ENCODE measurements at places on chromosomes 6 and 20.
A peak's percentile ranks its signal among the peaks of the same experiment; 100 is the strongest.

DNA sequence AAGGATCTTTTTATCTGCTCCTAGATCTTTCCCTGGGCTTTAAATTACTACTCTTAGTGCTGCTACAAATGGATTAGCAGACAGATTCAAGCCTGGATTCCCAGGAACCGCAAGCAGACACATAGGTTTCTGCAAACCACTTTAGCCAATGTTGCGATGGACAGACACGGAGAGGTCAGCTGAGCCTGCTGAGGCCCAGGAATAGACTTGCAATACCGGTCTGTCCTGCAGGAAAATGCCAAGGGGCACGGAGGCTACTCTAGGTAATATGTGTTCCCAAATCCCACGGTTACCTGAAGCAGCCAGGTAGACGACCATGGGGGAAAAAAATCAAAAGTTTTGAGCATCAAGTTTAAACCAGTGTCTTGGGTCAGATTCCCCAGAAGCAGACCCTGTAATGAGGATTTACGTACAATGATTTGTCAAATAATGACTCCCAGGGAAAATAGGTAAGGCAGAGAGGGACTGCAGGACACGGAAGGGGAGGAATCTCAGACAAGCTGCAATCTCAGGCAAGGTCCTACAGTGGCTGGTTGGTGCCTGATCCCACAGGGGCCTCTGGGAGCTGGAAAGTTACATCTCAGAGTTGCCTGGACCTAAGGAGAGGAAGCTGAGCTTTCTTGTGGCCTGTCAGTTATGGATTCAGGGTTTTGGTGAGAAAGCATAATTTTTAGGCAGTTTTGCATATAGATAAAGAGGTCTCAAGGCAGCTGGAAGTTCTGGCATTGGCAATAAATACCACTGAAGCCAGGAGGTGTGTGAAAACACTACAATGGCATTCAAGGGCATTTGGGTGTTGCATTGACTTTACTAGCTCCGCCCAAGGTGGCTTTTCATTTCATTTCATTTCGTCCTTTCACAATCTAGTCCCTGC is 12.5 kb downstream of the OTOR start:
- DNase-seq: no peak

DNA sequence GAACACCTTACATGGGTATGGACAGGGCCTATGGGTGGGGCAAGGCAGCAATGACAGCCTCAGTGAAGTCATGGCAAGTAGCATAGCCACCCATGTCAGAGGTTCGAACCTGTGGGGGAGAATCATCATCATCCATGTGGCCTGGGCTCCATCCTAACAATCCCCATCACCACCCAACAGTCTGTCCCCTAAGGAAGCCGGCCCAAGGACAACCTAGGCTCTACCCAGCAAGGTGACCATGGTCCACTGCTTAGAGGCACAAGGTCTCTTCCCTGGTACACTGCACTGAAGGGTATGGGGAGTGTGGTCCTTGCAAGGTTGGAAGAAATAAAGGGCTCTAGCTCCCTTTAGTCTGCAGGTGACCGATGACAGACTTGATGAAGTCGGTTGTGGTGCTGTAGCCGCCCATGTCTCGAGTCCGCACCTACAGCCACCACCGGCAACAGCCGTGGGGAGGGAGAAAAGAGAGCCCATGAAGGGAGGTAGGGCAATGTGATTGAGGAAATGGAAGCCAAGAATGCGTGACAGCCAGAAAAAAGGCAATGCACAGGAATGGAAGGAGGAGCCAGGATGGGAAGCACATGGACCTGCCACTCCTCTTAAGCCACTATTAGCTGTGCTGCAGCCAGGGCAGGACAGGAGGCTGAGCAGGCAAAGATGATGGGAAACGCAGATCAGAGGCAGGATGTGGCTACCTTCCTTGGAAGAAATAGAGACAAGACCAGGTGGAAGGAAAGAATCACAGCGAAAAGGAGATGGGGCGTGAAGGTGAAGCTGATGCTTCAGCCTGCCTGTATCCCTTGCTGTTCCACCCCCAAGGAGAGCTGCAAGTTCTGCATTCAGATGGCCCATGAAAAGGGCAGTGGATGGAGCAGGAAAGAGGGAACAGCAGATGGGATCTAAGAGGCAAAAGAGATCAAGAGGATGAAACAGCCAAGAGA is 5.3 kb downstream of the IDH3B start:
- no peak for DNase-seq

DNA sequence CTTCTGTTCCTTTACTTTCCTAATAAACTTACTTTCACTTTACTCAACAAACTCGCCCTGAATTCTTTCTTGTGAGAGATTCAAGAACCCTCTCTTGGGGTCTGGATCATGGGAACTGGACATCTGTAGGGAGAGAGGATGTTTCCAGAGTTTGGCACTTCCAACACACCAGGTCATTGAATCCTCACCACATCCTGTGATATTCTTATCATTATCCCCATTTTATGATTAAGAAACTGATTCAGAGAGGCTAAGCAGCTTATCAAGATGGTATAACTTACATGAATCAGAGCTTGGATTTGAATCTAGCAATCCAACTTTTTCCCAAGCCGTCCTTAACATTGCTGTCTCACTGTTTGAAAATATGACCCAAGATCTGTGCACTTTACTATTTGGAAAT is 15.5 kb downstream of the PPIL6 start:
- DNase-seq: no peak

DNA sequence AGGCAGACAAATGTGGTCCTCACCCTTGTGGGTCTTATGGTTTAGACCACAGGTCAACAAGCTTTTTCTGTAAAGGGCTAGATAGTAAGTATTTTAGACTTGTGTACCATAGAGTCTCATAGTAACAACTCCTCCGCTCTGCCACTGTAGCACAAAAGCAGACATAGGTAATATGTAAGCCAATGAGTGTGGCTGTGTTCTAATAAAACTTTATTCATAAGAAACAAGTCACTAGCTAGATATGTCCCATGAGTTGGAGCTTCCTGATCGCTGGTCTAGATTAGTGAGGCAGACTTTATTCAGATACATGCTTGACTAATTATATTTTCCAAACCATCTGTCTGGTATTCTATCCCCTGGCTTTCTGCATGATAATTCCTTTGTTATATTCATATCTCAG is 196.4 kb upstream of the TSHZ2 start:
- no peak for DNase-seq

GRCh38 chr6:39389484-39389767 is 66.9 kb upstream of the KCNK16 start:
- no peak for DNase-seq

- DNase-seq: no peak
These were observed 18.4 kb downstream of the C6orf89 start for GRCh38 chr6:36904114-36904513.

- DNase-seq: no peak
These were observed 140.7 kb downstream of the ESR1 start for GRCh38 chr6:151948002-151948743.

- no peak for DNase-seq
These were observed 655.0 kb upstream of the HS3ST5 start for GRCh38 chr6:114997813-114998292.

- no peak for DNase-seq
These were observed 233.2 kb upstream of the SOX4 start for GRCh38 chr6:21360336-21360735.

DNA sequence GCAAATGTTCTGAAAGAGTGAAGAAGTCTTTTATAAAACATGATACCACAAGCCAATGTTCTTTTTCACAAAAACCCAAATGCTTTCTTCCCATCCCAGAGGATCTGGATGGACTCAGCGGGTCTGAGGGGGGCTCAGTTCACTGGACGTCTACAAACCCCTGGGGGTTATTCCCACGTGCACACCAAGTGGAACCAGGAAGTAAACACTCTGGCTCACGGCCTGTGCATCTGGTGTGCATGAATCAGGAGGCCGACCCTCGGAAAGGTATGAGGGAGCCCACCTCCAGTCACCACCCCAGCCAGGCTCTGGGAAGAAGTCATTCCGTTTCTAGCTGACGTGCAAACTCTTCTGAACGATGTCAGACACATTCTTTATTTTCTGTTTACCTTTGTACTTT is 252.2 kb downstream of the DLL1 start:
- DNase-seq: no peak

GRCh38 chr6:52984247-52984646 is 10.8 kb downstream of the GSTA4 start:
- DNase-seq: peak; percentile 5

GRCh38 chr20:51402201-51402600 is 140.3 kb downstream of the NFATC2 start:
- DNase-seq: peak; percentile 46

GRCh38 chr6:48184648-48185047 is 73.7 kb upstream of the PTCHD4 start:
- no peak for DNase-seq

- no peak for DNase-seq
These were observed 182.0 kb upstream of the AGPAT4 start for GRCh38 chr6:161455848-161456247.

- DNase-seq: no peak
These were observed 184.1 kb downstream of the MTFR2 start for GRCh38 chr6:136066005-136066404.

DNA sequence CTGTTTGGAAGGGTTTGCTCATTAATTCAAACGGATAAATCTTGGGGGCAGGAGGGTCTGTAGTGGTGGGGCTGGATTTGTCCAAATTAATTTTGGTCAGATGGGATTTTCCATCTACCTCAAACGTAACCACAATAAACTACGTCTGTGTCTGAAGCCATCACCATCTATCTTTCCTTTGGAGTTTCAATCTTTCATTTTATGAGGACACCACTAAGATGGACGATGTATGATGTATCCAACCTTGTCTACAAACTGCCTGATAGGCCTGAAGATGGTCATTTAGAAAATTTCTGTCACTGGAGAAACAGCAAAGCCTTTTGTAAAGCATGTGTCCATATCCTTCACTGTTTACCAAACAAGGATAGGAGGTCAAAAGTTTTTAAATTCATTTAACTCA is 138.6 kb upstream of the MARCKS start:
- no peak for DNase-seq

GRCh38 chr20:63519668-63520503 is 679 bp upstream of the PPDPF start:
- DNase-seq: peak; percentile 57

DNA sequence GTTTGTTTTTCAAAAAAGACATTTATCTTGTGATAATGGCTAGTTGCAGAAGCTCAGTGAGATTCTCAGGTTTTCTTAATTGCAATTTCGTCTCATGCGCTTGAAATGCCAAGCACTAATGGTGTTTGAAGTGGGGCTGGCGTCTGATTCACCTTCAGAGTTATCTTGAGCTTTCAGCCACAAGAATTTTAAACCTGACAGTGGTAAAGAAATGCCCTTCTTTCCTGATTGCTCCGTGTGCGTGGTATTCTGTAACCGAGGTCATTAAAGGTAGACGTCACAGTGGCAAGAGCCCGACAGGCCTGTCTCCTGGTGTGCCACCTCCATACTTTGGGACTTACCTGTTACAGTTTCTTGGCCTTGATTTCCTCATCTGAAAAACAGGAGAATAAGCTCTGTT is 126.5 kb upstream of the QKI start:
- DNase-seq: no peak

GRCh38 chr6:73394577-73395354 is at the start of gene DDX43:
Gene DDX43 (plus strand): TSS chr6:73394828. CDS start chr6:73394906, 78 bp downstream.
- peak; percentile 13 for DNase-seq
